ENCODE measurements at places on chromosomes 7 and 10.

DNA sequence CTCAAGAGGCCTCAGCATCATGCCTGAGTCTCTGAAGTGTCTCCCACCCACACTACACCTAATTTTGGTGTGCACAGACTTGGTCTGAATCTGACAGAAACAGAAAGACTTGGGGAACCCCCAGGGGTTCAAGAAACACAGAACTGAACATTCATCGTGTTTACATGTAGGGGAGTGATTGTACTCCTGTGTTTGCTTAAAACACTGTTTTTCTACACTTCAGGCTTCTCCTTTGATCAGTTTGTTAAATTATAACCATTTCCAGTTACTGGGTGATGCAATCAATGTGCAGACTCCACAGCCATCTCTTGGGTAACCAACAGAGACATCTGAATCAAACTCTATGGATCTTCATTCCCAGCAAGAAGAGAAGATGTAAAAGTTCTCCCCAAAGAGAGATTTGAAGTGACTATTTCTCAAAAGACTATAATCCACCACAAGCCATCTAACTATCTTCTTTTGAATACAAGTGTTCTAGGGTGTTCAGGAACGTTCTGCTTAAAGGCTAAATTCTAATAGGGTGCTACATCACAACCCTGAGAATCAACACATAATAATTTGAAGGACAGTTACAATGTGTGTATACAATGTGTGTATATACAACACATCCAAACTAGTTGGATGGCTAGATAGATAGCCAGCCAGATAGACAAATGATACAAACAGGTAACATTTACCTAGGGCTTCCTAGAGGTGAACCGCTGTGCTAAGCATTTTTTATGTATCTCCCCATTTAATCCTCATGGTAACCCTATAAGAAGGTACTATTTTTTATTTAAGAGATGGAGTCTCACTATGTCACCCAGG lies 34.2 kb downstream of the DNAJC12 start:
- DNase-seq, result no peak

DNA sequence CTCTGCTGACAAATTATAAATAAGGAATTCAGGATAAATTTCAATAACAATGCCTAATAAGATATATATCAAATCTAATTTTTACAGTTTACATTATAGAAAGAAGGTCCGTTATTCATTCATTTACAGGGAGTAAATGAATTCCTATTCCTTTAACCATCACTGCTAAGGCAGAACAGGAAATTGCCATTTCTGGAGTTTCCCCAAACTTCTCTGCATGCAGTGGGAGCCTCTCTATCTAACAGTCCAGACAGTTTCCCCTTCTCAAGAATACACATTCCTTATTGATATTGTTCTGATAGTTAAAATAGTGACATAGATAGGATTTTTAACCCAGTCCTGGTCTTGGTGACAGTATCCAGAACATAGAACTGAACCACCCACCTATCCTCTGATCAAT lies 24.3 kb downstream of the MKI67 start:
- DNase-seq, result no peak

GRCh38 chr10:73893426-73893825 lies 17.5 kb upstream of the PLAU start:
- DNase-seq, result no peak

DNA sequence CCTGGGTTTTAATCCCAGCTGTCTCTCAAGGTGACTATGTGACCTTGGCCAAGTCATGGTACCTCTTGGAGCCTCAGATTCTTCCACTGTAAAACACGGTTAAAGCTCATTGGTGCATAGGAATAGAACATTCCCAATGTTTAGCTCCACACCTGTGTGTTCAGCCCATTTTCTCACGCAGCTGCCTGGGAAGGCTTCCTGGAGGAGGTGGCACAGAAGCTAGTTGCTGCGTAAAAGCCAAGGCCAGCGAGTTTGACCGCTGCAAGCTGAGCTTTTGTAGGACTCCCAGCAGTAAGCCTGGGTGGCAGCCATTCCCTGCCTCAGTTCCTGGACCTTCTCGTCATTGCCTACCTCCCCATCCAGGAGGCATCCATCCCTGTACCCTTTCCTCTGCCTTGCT lies 326.6 kb downstream of the RPS24 start:
- no peak for DNase-seq

- DNase-seq, result no peak
Measured at GRCh38 chr7:157745721-157746709, 409.2 kb downstream of the DNAJB6 start.

DNA sequence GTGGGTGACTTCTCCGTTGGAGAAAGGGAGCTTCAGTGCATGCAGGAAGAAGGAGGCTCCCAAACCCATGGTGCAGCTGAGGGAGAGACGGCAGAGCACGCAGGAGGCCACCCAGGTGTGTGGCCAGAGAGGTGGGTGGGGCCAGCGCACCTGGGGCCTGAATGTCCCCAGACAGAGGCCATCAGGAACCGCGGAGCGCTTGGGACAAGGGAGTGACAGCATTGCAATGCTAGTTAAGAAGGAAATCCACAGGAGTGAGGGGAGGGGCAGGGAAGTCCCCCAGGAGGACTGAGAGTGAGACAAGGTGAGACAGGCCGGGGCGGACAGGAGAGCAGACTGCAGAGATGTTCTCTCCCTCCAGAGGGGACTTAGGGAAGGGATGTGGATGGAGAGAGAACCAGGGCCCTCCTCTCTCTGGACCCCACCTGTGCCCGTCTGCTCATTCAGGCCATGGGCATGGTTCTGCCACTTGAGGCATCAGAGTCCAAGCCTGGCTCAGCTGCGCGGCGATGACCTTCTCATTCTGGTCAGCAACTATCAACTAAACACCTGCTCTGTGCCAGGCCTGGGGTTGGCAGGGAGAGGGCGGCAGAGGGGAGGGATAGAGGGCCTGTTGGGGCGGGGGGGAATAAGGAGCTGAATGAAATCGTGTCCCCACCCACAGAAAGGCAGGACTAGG lies 69.4 kb upstream of the COL13A1 start:
- DNase-seq, result no peak

- DNase-seq, result no peak
Measured at GRCh38 chr7:69596723-69597277, 1.5 kb upstream of the AUTS2 start.

DNA sequence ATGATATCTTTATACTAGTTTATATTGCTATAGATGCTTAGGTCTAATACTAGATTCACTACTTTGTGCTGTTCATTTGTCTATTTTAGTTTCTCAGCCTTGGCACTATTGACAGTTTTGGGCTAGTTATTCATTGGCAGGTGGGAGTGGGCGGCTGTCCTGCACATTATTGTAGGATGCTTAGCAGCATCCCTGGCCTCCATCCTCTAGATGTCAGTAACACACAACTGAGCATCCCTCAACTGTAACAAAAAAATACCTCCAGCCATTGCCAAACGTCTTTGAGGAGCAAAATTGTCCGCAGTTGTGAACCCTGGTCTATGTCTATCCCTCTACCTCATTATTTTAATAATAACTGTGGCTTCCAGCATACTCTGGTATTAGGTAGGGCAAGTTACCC lies 34.4 kb upstream of the PNLIP start:
- no peak for DNase-seq

DNA sequence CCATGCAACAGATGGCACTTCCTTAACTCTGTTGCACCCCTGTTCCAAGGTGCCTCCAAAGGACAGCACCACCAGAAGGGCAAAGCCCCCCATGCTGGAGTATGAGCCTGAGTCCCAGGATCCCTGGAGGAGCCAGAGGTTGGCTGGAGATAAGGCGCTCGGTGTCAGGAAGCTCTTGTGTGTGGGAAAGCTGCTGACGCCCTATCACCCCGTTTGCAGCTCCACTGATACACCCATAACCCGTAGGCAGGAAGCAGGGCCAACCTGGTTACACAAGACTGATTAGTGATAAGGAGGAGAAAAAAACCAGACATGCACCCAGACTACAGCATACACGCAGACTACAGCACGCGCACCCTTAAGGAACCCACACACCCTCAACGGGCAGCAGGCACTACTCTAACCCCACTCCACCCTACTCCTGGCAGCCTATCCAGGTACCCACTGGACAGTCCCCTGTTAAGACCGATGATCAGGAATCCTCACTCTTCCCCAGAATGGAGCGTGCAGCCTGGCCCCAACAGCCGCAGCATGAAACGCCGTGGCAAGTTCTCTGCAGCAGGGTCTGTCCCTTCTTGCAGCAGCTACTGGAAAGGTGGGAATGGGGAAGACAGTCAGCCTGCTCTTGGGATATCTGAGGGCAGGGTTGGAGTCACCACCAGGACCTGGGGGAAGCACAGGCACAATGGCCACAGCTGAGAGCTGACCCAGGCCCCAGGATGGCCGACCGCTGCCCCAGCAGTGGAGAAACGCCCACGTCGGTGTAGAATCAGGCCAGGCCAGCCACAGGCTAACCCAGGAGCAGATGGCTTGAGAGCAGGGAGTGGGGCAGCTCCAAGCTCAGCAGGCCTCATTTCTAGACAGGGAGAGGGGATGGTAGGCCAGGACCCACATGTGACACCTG lies 38.3 kb upstream of the TUBB8 start:
- no peak for DNase-seq

DNA sequence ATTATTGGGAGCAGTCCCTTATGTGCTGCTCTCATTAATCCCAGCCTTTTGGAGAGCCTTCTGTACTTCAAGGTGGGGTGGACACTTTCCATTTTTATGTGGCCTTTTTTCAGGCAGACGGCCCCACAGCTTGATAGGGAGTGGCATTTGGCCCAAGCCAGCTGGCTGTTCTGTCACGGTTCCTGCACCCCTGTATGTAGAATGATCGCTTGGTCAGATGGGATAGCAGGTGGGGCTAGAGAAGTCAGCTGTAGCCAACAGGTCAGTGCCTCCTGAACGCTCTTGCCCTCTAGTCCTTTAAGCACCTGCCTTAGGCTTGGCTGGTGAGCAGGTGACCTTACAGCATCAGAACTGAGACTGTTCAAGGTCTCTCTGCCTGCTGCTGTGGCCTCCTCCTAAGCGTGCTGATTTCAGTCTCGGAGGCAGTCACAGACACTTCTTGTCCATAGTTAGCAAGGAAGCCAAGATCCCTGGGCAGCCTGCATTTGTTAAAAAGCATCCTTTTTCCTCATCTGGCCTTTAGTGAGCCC lies 95.3 kb downstream of the LRRC4 start:
- no peak for DNase-seq

Data from hematopoietic multipotent progenitor cell (in vitro differentiated cells).